Immature natural killer cell (primary cell): ENCODE measurements at places on chromosomes 12 and 14.

DNA sequence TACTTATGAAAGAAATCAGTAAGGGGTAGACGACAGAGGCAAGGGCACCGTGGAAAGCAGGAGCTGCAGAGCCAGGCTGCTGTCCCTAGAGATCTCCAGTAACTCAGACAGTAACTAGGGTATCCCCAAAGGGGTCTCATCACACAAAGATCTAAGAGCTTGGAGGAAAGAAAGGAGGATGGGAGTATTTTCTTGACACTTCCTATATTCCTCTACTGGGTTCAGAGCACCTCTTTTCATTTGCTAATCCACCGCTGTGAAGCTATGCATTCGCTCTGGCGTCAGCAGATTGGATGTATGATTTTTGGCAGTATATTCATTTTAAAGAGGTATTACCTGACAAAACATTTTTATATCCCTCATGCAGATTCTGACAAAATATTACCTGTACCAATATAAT, 12.6 kb downstream of the USP44 start:
- DNase-seq = no peak

GRCh38 chr12:88225776-88226175, 83.7 kb downstream of the TMTC3 start:
- no peak for DNase-seq

- DNase-seq = no peak
Measured at GRCh38 chr14:68146818-68147217, 327.2 kb downstream of the RAD51B start.

DNA sequence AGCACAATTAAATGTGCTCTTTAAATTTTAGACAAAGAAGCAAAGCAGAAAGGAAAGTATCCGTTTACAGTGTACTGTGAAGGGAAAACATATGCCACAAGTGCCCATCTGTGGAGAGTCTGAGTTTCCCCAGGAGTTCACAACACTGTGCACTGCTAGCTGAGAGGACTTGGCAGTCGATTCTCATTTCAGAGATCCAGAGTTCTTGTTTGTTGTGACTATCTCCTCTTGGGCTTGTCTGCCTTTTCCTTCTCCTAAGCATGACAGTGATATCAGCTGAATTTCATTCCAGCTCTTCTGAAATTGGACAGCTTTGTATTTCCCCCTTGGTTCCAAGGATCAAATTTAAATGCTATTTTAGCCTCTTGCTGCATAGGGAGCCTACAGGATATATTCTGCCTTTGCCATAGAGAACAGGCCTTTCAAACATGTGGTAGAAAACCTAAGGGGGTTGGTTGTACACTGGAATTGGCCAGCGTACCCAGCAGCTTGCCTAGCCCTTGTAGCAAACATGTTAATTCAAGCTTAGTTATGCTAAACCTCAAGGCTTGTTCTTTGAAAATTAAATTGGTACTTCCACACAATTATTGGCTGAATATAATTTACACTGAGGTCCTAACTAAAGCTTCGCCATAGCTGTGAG, 259.2 kb upstream of the NOVA1 start:
- no peak for DNase-seq

- no peak for DNase-seq
Measured at GRCh38 chr14:24816011-24816928, 182.3 kb upstream of the GZMB start.

GRCh38 chr14:55160989-55161388, 30.4 kb downstream of the DLGAP5 start:
- DNase-seq = peak; percentile 54

GRCh38 chr12:49347311-49348193, 864 bp downstream of the DNAJC22 start:
- DNase-seq = peak; percentile 78

- no peak for DNase-seq
Measured at GRCh38 chr12:42660968-42661937, 71.7 kb upstream of the PRICKLE1 start.

GRCh38 chr12:43277651-43278540, 274.1 kb downstream of the ADAMTS20 start:
- no peak for DNase-seq

DNA sequence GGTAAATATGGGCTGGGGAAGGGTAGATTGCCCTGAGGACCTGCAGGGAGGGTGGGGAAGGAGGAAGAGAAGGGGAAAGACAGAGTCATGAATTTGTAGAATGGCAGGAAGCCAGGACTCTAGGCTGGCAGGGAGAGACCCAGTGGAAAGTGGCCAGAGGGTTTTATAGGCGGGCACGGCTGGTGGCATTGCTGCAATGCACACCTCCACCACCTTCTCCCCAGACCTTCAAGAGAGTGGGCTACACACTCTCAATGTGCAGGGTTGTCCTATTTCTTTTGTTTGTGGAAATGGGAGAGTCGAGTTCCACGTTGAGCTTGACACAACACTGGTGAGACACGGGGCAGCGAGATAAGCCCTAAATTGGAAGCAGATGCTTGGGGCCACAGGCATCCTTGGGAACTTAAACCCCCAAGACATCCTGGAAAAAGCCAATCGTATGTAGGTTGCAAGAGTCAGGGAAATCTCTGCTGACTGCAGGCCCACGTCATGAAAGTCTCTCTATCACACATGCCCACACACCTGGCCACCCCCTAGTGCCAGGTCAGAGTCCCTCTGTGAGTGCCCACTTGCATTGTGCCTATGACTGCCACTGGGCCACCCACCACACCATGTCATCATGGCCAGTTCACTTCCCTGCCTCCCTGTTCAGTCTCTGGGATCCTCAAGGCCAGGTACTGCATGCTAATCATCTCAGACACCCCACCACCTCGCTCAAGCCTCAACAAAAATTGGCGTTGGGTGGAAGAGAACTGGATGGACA, 38.0 kb upstream of the BDKRB2 start:
- DNase-seq = no peak

- no peak for DNase-seq
Measured at GRCh38 chr12:81668475-81668874, 90.7 kb downstream of the PPFIA2 start.

GRCh38 chr12:122048151-122048550, 26.5 kb downstream of the BCL7A start:
- DNase-seq = no peak

GRCh38 chr12:69972136-69972535, 147.1 kb downstream of the MYRFL start:
- DNase-seq = no peak

- DNase-seq = no peak
Measured at GRCh38 chr12:54053751-54054741, at the start of gene HOXC4. HOXC4 (plus strand) TSS chr12:54053835; CDS start chr12:54053923, 88 bp downstream.

- no peak for DNase-seq
Measured at GRCh38 chr12:49298160-49298559, 3.2 kb downstream of the PRPH start.

DNA sequence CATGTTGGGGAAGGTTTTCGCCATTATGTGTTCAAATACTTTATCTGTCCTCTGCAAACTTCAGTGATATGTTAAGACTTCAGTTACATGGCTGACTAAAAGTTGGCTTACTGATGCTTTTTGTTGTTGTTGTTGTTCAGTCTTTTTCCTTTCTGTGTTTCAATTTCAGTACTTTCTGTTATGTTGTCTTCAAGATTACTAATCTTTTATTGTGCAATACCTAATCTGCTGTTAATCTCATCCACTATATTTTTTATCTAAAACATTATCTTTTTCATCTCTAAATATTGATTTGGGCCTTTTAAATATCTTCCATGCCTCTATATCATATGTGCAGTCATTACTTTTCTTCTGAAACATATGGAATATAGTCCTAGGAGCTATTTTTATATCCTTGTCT, 7.0 kb downstream of the CGRRF1 start:
- no peak for DNase-seq

DNA sequence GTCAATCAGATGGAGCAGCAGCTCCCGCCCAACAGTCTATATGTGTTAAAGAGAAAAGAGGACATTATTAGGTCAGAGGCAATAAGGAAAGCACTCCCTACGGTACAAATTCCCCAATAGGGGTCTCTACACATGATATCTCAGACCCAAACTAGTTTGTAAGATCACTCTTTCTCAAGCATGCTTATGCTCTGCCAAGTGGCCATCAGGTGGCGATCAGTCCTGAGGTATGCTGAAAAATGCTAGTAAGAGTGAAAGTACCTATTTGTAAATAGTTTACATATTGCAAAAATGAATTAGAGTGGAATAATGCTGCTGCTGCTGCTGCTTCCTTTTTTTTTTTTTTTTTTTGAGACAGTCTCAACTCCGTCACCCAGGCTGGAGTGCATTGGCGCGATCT, 61.0 kb downstream of the CPM start:
- DNase-seq = no peak

- DNase-seq = no peak
Measured at GRCh38 chr14:20294636-20295035, 11.1 kb downstream of the TTC5 start.

- DNase-seq = no peak
Measured at GRCh38 chr12:19191089-19191488, 61.6 kb downstream of the PLEKHA5 start.

- DNase-seq = no peak
Measured at GRCh38 chr12:98373025-98373554, 142.3 kb upstream of the TMPO start.

- DNase-seq = no peak
Measured at GRCh38 chr12:113416091-113416754, 6.0 kb upstream of the SDSL start.

DNA sequence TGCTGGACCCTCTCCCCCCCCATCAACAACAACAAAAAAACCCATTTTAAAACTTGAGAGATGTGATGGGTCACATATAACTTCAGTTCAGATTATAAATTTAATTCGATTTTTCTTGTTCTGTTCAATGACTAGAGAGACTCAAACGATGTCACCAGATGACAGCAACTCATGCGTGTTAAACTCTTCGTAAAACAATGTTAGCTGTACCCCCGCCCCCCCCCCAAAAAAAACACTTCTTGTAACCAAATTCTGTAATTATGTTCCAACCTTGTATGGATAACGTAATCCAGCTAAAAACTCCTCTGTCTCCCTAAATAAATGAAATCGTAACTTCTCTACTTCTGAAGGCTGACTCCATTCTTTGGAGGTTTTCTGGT, 614 bp upstream of the NACA start:
- DNase-seq = no peak

GRCh38 chr12:14310866-14311265, 54.6 kb upstream of the ATF7IP start:
- no peak for DNase-seq

GRCh38 chr12:6230321-6231110, 30.3 kb downstream of the CD9 start:
- DNase-seq = peak; percentile 73

DNA sequence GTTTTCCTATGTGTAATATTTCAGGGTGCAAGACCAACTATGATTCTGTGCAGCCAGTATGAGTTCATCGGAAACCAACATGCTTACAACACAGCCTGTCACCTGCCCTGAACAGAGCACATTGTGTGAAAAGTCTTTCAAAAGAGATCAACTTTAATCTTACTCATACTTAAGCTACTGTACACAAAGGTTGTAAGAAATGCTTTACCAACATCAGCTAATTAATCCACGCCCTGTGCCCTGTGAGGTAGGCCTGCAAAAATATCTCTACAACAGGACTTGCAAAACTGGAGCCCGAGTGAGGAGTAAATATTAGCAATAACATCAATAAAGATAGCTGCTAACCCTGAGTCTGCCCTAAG, 15.1 kb downstream of the APPL2 start:
- DNase-seq = no peak

DNA sequence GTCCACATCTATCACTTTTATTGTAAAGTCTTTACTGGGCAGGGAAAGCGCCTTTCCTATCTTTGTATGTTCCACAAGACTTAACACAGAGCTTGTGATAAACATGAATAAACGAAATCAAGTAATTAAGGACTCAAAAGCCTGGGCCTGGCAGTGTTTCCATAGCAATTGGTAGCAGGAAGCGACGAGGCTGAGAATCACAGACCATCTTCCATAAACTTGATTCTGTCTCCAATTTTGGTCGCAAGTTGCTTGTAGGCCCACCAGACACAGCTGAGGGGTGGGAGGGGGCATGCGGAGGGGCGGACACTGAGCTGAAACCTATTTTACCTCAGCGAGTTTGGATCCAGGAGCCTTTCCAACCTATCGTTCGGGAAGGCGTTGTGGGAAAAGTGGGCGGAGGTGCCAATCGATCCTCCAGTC, 302 bp downstream of the CCDC38 start:
- DNase-seq = no peak

GRCh38 chr12:130644146-130644545, 72.0 kb downstream of the RIMBP2 start:
- DNase-seq = no peak

DNA sequence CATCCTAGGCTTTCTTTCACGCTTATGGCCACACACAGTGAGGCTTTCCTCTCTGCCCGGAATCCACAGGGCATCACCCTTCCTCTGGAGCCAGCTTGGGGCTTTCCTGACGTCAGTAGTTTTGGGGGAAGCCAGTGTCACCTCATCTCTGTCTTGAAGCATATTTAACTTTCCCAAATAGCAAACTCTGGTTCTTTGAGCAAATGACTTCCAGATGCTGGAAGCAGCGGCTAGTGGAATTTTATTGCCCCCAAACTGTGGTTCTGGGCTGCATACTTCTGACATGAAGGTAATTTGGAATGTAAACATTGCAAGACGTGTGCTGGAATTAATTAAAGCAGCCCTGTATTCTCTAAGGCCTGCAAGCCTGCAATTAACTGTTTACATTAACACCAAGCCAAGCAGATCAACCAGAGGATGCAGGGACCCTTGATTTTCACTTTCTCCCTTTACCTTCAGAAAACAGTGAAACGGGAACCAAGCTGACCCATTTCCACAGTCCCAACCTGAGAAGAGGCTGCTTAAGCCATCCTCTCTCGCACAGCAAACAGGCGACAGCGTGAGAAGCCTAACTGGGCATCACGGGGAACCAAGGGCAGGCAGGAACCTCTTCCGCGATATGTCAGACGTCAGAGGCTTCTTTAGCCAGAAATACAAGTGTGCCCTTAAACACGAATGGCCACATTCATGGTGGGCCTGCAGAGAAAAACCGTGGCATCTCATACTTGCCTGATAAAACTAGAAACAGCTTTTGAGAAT, 258.4 kb downstream of the CACNA1C start:
- no peak for DNase-seq

DNA sequence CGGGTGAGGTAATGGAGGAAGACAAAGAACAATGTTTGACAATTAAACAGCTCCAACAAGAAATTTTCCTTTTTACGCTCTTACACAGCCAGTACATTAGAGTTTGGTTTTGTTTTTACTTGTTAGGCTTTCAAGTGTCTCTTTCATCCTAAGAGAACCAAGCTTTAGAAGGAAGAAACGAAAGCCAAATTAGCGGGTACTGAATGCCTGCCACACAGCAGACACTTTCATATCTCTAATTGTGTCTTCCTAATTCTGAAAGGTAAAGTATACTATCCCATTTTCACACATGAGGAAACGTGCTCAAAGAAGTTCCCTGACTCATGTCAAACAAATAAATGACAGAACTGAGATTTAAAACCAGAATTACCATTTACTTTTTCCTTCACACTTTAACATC, 65.0 kb downstream of the CDK17 start:
- DNase-seq = no peak

- no peak for DNase-seq
Measured at GRCh38 chr12:120939523-120939922, 35.4 kb upstream of the SPPL3 start.
